ENCODE measurements at places on chromosomes 12 and 14.
A peak's percentile ranks its signal among the peaks of the same experiment; 100 is the strongest.

GRCh38 chr12:75892731-75893408 is 138.7 kb downstream of the PHLDA1 start:
- DNase-seq: peak; percentile 25

DNA sequence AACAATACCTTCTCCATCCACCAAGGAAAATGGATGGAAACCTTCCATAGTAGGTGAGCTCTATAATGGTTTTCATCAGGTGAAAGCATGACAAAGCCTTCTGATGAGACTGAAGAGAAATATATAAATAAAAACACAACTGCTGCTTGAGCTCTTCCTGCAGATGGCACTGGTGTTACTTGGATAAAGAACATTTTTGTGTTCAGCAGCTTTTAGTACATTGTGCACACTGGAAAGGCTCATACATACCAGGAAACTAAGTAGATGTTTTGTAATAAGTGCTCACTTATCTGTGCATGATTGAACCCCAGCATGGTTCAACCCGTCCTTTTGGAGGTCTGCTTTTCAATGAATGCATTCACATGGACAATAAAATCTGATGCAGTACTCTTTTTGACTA is 357.3 kb upstream of the MIS18BP1 start:
- DNase-seq: no peak

GRCh38 chr14:75323571-75323970 is 44.9 kb downstream of the FOS start:
- no peak for DNase-seq

DNA sequence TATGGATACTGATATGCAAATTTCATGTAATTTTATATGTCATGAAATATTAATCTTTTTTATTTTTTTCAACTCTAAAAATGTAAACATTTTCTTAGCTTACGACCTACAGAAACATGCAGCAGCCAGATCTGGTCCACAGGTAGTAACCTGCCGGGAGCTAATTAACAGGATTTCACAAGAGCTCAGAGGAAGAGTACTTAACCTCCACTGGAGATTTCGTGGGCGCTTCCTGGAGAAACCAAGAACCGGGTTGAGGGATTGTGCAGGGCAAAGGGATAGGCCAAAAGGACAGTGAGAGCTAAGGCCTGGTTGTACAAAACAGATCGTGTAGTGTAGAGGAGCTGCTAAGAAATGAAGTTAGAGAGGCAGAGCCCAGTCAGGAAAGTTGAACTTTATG is 315.7 kb downstream of the PAWR start:
- DNase-seq: no peak

DNA sequence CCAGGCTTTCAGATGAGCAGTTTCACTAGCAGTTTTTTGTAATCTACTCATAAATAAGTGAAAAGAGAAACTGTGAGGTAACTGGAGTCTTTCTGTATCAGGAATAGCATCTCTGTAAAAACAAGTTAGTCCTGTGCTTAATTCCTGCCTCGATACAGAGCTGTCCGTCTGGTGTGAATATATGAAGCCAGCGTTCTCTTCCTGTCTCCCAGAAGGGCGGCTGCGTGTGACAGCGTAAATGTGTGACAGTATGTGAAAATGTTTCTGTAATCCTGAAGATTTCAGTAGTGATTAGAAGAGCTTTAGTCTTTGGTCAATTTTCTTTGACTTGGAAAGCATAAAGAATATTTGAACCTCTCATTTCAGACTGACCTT is 150.3 kb downstream of the FBXL14 start:
- no peak for DNase-seq
